GM23248 (cell line): ENCODE measurements at places on chromosomes 7 and 10. TPM values are rescaled to one million over a fixed set of nuclear protein-coding genes. Genes with fewer than 3 reads are reported as not detected.

GRCh38 chr10:88117869-88118632 is 254.6 kb downstream of the PTEN start:
- no peak for DNase-seq

The RET gene
- not detected in 2 replicates for total RNA-seq

GRCh38 chr10:22086730-22087401 is 83.3 kb upstream of the DNAJC1 start:
- peak; percentile 92 for DNase-seq

The CUZD1 gene
- total RNA-seq: 0.11 and 0.13 TPM in 2 replicates

DNA sequence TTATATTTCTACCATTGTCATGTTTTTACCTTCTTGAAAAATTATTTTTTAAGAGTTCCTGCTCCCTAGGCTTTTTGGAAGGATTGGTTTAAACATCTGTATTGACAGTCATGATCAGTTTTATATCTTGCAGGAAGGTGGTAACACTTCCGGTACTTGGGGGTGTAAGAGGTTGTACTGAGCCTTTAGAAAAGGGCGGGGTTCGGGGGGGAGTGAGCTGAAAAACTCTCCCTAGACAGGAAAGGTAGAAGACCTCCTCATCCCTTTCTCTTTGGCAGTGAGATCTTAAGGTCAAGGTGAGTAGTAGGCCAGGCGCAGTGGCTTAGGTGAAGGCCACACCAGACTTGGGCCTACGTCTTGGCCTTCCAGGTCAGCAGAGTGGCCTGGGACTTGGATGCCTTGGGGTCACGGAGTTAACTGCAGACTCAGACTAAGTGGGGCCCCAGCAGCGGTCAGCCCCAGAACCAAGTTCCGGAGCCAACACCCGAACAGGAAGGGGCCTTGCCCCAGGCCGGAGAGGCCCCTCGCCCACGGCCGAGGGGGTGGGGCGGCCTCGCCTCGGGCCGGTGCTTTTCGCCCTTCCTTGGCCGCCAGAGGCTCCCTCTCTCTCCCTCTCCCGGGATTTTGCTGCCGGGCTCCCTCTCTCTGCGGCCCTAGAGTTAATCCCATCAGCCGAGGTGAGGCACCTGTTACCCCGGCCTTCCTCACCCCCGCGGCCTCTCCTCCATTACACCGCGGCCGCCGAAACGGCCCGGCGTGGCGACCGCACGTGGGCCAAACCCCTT is at the start of gene PPP1R9A:
Gene PPP1R9A (plus strand): TSS at position 569 of the 785 bp plus-strand sequence. CDS start 2,520 bp downstream, outside the sequence.
- peak; percentile 21 for DNase-seq

GRCh38 chr7:101743995-101744360 is 73.4 kb upstream of the CUX1 start:
- no peak for DNase-seq

The ZNF680 gene
- 6.6 and 8.7 TPM in 2 replicates for total RNA-seq

DNA sequence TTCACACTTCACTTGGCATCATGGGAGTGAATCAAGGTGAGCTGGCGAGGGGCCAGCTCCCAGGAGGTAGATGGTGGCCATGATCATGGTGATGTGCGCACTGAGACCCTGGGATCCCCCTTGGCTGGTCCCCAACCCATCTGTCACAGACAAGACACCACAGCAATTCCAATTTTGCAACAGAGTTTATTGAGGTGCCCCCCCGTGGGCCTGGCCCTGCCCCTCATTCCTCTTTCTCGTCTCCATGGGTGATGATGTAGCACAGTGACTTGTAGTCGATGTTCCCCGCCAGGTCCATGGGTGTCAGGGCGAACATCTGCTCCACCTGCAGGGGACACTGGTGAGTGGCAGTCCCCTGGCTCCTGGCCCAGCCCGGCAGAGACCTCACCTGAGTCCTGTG is 2.4 kb downstream of the MYL7 start:
- no peak for DNase-seq

GRCh38 chr7:94231305-94231704 is 163.4 kb upstream of the COL1A2 start:
- DNase-seq: no peak

- peak; percentile 88 for DNase-seq
These were observed 18.4 kb upstream of the KLF6 start for GRCh38 chr10:3803295-3803926.

DNA sequence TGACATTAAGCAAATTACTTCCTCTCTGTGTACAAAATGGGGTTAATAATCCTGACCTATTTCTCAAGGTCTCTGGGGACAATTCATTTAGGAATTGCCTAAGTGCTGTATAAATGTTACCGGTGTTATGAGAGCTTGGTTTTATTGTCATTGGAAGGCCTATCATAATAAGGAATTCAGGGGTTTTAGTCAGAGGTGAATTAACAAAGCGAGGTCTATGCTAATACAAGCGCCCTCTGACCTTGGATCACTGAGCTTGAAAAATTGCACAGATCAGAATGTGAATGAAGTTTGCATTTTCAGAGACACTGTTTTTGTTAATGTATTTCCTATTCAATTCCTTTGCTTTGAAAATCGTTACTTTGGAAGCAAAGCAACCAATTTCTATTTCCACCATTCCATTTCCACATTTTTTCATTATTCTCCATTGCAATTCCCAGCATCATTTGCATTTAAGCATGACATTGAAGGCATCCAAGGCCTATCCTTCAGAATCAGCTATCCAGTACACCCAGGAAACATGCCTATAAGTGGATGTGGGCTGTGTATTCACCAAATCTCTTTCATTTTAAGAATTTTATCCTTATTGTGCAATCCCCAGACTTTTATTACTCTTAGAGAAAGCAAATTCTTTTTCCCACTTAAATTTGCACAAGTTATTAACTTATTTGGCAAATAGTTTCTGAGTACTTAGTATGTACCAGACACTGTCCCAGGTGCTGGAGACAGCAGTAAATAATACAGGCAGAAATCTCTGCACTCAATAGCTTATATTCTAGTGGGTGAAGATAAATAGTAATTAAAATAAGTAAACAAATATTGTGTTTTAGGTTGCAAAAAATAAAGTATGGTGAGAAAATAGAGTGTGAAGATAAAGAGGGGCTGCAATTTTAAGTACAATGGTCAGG is 133.1 kb downstream of the NRCAM start:
- no peak for DNase-seq

GRCh38 chr7:2049111-2049781 is 183.5 kb downstream of the MAD1L1 start:
- no peak for DNase-seq

The SRGN gene
- total RNA-seq: 108 and 136 TPM in 2 replicates

- peak; percentile 68 for DNase-seq
These were observed 123.7 kb upstream of the FAM3C start for GRCh38 chr7:121519548-121520521.

DNA sequence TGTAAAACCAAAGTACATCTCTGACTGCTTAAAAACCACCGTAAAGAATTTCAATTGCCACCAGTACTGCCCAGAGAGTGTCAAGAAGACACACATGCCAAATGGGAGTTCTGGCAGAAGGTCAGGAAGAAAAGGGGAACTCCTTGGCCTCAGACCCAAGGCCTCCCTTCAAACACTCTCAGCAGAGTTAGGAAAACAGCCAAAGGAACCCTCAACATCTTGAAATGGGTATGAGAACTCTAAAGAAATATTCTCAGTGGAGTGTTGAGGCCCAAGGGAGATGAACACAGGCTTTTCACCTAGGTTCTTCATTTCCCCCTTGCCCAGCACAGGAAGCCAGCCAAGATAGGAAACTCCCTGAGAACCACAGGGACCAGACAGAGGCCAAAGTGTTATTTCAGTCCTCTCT is 96.1 kb upstream of the ASAH2 start:
- no peak for DNase-seq

- peak; percentile 46 for DNase-seq
These were observed 2.5 kb upstream of the ITIH2 start for GRCh38 chr10:7700577-7701125.

DNA sequence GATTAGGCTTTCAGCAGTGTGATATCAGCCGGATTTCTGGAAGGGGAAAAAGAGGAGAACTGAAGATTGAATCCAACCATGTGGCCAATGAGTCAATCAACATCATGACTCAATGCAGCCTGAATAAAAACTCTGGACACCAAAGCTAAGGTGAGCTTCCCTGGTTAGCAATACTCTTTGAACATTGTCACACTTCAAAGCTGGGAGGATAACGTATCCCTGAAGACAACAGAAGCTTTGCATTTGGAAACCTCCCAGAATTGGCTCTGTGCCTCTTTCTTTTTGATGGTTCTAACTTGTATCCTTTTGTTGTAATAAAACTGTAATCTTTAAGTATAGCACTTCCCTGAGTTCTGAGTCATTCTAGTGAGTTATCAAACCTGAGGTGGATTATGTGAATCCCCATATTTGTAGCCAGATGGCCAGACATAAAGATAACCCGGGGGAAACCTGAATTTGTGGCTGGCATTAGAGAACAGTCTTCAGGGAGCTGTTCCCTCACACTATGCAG is 284.4 kb downstream of the IPMK start:
- DNase-seq: peak; percentile 20

GRCh38 chr7:96786261-96786997 is 76.8 kb upstream of the SEM1 start:
- no peak for DNase-seq

The TAS2R3 gene
- not detected in 2 replicates for total RNA-seq

The CHCHD2 gene
- 307 and 392 TPM in 2 replicates for total RNA-seq

The HKDC1 gene
- 0.13 and 0.32 TPM in 2 replicates for total RNA-seq

GRCh38 chr7:27095050-27095896 is 527 bp downstream of the HOXA1 start:
- no peak for DNase-seq

- no peak for DNase-seq
These were observed 139.2 kb downstream of the CHCHD3 start for GRCh38 chr7:132942701-132943100.

DNA sequence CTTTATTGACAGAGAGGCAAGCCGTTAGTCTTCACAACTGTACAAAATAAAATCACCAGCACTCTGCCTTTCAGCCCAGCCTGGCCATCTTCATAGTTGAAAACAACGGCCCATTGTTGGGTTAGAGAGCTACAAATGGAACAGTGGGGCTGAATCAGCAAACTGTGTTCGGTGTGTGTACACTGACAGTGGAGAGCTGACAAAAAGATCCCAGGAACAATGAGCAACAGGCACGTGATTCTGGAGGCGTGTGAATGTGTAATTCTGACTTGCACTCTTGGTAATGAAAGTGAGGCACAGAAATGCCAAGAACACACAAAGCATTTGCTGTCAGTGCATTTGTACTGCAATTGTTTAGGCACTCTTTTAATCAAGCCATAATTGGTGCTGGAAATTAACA is 303.7 kb downstream of the WDR11 start:
- no peak for DNase-seq

The ARL3 gene
- total RNA-seq: 3.8 and 5.9 TPM in 2 replicates

The LMOD2 gene
- total RNA-seq: not detected in 2 replicates

The GLCCI1 gene
- 1.6 and 3.0 TPM in 2 replicates for total RNA-seq

- no peak for DNase-seq
These were observed 765.9 kb downstream of the GRID1 start for GRCh38 chr10:85600744-85601081.

The WNT8B gene
- total RNA-seq: not detected in 2 replicates

- peak; percentile 61 for DNase-seq
These were observed 83.6 kb downstream of the CFAP58 start for GRCh38 chr10:104437226-104437625.

The TEX36 gene
- total RNA-seq: 0.76 TPM in 1 of 2 replicates, not detected in the other

- peak; percentile 48 for DNase-seq
These were observed 28.9 kb upstream of the RBM20 start for GRCh38 chr10:110615057-110615747.

DNA sequence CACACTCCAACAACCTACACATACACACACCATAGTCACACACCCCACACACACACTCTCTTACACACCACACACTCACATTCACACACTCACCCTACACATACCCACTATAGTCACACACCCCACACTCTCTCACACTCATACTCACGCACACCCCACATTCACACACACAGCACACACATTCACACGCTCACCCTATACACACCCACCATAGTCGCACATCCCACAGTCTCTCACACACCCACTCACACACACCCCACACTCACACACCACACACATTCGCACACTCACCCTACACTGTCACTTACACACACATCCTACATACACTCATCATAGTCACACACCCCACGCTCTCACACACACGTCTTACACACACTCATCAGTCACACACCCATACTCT is 85.6 kb downstream of the HECW1 start:
- no peak for DNase-seq

- no peak for DNase-seq
These were observed 2.2 kb downstream of the KLHL7 start for GRCh38 chr7:23107781-23108180.

GRCh38 chr7:16586081-16586874 is 59.3 kb downstream of the ANKMY2 start:
- DNase-seq: no peak

- peak; percentile 9 for DNase-seq
These were observed 835.9 kb upstream of the SORCS1 start for GRCh38 chr10:108000365-108000764.

The BTBD16 gene
- not detected in 2 replicates for total RNA-seq

The GCK gene
- 0.11 TPM in 1 of 2 replicates, not detected in the other for total RNA-seq
